GF-D8 (cell line): ENCODE measurements at places on chromosomes 11 and 22.

DNA sequence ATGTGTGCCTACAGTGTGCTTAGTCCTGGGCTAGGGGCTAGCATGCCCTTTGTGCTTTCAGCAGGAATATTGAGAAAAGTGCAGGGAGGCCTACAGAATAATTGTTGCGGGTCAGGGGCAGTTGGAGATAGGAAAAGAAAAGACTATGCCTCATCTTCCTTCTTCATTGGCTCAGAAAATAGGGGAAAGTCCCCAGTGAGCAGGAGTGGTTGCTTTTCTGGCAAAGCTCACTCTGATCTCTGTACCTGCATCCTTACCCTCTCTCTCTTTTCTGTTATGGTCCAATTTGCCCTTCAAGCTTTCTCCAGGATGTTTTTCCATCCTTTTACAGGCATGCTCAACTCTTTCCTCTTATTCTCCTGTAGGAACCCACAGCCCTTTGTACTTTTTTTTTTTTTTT, 29.5 kb upstream of the RRM1 start:
- no peak for DNase-seq

GRCh38 chr11:106727256-106727655, 291.0 kb downstream of the GUCY1A2 start:
- no peak for DNase-seq

GRCh38 chr11:101436511-101437142, 147.2 kb downstream of the TRPC6 start:
- DNase-seq: peak; percentile 57

GRCh38 chr22:49363526-49364230, 464.0 kb downstream of the BRD1 start:
- DNase-seq: no peak

DNA sequence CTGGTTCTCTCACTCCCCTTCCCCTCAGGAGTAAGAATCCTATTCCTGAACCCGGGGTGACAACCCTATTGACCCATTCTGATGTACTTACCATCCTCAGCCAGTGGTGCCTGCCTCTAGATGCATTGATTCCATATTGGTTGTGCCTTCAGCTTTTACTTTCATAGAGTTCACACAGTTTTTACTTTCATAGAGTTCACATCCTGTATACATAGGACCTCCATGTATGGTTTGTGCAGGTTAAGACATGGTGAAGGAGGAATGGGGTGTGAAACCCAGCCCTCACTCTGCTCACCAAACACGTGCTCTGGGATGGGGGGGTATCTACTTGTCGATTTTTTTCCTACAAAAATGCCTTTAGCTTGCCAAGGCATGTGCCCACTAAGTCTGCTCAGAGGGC, 105.6 kb upstream of the TBCEL start:
- no peak for DNase-seq

GRCh38 chr11:59174664-59175033, 2.7 kb downstream of the DTX4 start:
- DNase-seq: no peak

DNA sequence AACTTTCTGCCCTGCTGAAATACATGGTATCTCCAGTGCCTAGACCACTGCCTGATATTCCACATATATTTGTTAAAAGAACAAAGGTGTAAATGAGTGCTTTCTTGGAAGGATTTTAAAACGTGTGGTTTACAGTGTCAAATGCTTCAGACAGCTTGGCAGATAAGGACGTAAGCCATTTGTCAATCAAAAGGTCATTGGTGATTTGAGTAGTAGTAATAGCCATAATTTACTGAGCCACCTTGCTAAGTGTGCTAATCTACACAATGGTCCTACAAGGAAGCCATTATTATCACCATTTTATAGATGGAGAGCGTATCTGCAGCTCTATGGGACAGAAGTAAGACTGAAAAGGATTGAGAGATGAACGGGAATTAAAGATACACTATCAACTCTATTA, 186.8 kb upstream of the MPPED2 start:
- DNase-seq: no peak

GRCh38 chr11:75592715-75593114, 30.7 kb downstream of the SERPINH1 start:
- no peak for DNase-seq

- no peak for DNase-seq
Observed at GRCh38 chr11:1670905-1671371, 26.1 kb upstream of the KRTAP5-6 start.

DNA sequence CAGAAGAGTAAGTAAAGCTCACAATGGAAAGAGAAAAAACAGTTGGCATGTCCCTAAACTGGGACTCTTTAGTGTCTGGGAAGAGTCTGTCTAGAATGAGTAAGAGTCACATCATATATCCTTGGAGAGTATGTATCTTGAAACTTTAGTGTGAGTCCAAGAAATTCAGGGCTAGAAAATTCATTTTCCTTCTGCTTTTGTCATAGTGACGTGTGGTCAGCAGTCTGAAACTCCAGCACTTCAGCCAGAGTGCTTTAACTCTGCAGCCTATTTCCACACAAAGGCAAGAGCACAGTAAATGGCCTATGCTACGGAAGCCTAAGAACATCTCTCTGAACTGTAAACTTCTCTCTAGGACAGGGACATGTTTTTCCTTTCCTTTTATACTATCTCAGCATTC, 174.1 kb downstream of the FAM181B start:
- DNase-seq: no peak

GRCh38 chr11:1779806-1780699, 16.3 kb upstream of the CTSD start:
- DNase-seq: no peak

DNA sequence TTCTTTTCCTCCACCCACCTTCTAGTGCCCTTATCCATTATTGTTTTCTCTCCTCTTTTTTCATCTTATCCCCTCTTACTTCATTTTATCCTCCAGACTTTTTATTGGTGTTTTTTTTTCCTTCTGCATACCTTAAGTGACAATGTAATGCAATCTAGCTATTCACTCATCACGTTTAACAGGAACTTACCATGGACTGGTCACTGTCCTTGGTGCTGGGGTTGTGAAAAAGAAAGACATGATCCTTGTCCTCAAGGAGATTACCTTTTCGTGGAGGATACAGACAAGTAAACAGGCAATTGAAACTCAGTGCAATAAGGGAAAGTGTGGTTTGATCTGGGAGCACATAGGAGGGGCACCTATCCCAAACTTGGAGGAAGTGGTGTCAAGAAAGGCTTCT, 20.7 kb downstream of the SYT9 start:
- DNase-seq: no peak

DNA sequence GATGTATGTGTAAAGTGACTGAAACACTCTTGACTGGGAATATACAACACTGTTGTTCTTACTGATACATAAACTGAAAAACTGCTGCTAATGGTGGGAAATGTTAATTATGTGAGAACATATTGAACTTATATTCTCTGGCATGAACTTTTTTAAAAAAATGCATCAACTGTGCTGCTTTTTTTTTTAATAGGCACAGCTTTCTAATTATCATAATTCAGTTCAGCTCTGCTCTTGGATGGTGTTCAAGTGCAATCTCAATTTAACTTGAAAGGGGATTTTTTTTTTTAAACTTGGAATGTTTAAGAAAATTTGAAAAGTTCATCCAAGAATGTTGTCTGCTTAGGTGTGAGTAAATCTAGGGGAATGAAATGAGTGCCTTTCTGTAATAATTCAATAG, 5.2 kb downstream of the TEAD1 start:
- no peak for DNase-seq

DNA sequence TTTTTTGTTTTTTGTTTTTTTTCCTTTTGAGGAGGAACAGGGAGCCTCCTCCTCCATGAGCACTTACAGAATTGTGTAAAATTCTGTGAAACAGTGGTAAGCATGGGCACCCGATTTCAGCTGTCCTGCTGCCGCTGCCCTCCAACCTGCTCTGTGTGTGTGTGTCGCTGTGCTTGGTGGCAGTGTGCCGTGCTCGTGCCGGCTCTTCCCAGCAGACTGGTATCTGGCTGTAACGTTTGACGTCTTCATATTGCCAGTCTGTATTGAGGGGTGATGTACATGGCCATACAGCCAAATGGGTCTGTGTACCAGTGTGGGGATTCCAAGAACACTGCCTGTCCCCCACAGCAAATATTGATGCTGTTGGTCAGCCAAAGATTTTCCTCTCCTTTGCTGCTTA, 97.1 kb downstream of the CWC15 start:
- no peak for DNase-seq

- no peak for DNase-seq
Observed at GRCh38 chr22:41969110-41969646, at the start of gene SEPTIN3. Gene SEPTIN3, plus strand, starts transcription at chr22:41969443. Its CDS starts 2,050 bp downstream, at chr22:41971493.

- no peak for DNase-seq
Observed at GRCh38 chr11:27207025-27207650, 155.9 kb downstream of the CCDC34 start.

- peak; percentile 98 for DNase-seq
Observed at GRCh38 chr11:130162733-130163132, 3.2 kb downstream of the ST14 start.

DNA sequence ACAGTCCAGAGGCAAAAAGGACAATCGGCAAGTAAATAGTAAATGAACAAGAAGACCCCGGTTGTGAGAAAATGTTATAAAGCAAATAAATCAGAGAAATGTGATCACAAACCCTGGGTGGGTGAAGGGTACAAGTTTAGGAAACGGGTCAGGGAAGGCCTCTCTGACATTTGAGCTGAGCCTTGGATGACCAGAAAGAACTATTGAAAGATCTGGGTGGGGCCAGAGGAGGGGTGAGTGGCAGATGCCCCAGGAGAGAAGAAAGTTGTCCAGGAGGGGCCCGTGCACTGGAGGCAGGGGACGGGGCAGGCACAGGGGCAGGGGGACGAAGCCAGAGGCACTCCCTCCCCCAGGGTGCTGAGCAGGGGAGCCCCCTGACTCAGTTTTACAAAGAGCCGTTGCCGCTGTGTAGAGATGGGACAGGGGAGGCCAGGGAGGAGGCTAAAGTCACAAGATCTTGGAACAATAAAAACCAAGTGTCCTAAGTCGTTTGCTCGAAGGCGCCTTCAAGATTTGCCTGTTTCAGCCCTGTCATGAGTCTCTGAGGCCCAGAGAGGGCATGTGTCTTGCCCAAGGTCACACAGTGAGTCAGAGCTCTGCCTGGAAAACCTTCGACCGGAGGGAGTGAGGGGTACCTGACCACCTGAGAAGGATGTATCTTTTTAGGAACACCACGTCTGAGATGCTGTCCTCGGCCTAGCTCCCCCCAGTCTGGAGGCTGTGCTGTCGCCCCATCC, 10.8 kb upstream of the PDGFB start:
- no peak for DNase-seq

DNA sequence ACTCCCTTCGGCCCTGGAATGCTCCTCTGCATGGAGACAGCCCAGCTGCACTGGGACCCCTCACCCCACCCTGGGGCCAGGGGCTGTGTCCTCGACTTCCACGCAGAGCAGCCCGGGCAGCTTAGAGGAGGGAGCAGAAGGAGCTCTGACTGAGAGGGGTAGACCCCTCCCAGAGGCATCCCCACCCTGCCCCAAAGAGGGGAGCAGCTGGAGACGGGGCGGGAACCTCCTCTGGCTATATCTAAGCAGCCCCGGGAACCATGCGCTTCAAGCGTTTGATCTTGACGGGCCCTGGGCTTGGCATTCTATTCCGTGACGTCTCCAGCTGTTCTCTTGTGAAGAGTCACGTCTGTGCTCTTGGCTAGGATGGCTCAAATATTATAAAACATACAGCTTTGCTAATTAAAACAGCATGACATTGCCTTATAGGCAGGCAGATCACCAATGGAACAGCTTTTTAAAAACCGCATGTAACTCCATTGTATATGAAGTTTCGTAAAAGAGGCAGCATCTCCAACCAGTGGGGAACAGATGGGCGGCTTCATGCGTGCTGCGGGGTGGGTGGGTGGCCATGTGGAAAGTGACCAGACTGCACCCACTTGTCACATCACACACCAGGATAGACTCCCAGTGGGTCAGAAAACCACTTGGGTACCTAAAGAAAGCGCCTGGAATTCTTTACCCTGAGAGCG, 7.7 kb downstream of the KCNQ1 start:
- DNase-seq: no peak

- no peak for DNase-seq
Observed at GRCh38 chr22:22520020-22520656, at the start of gene ZNF280A. Gene ZNF280A, minus strand, starts transcription at chr22:22520270. Its CDS starts 4,640 bp downstream, at chr22:22515630.

- DNase-seq: no peak
Observed at GRCh38 chr11:66015936-66016792, 4.4 kb downstream of the CST6 start.

DNA sequence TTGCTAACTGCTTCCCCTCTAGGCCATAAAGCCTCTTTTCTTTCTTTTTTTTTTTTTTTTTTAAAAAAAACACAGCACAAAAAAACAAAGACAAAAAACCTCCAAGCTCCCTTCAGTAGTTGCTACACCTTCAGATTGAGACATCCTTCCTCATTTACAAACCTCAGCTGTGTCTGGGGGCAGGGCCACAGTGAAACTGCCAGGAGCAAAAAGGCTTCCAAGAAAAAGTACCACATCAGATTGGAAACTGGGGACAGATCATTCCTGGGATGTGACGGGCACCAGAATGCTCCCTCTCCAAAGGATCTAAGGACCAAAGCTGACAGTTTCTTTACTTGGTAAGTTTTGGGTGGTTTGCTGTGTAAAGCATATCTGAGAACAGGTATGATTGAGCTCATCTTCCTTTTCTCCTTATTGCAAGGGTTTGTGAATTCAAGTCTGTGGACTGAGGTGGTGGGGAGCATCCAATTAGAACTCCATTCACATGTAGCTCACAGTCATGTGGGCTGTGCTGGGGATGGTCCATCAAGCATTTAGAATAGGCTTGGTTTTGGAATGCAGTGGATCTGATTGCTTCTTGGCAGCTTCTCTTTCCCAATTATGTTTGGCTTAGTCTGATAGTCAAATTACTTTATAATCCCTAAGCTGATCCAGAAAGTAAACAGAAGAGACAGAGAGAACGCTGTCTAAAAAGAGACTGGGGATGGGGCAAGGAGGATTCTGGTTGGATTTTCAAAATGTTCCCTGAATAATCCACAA, 705 bp downstream of the BBOX1 start:
- peak; percentile 7 for DNase-seq

- DNase-seq: no peak
Observed at GRCh38 chr11:117413616-117414015, 86.0 kb downstream of the CEP164 start.

- DNase-seq: no peak
Observed at GRCh38 chr22:32605576-32605975, 131.0 kb downstream of the FBXO7 start.

- peak; percentile 92 for DNase-seq
Observed at GRCh38 chr11:65919141-65919572, at the start of gene DRAP1. Gene DRAP1, plus strand, starts transcription at chr11:65919426. Its CDS starts 76 bp downstream, at chr11:65919502.

DNA sequence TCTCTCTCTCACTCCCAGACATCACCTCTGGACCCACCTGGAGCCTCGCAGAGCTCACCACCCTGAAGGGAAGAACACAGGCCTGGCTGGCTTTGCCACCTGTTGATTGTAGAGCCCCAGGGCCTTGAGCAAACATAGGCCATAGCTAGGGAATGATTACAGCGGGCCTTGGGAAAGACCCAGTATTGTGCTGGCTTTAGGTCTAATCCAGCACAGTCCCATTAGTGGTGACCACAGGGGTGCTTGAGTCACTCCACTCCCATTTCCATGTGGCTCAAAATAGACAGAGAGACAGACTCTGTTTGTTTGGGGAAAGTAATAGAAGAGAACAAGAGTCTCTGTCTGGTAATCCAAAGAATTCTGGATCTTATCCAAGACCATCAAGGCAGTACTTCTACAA, 42.7 kb upstream of the FAM181B start:
- no peak for DNase-seq

- DNase-seq: no peak
Observed at GRCh38 chr22:49699476-49699875, 128.2 kb downstream of the BRD1 start.

GRCh38 chr22:46730568-46731245, 7.3 kb downstream of the CERK start:
- DNase-seq: no peak

- DNase-seq: no peak
Observed at GRCh38 chr22:23251445-23252093, 71.3 kb downstream of the BCR start.
